Activated T-cell treated with anti-CD3 and anti-CD28 coated beads, Interleukin-2, amount 50 U/mL, for 4 hours (primary cell): ENCODE measurements at places on chromosomes 5 and 9. TPM values are rescaled to one million over a fixed set of nuclear protein-coding genes. Genes with fewer than 3 reads are reported as not detected.

GRCh38 chr5:148455185-148455584 lies 71.4 kb downstream of the FBXO38 start:
- no peak for DNase-seq

DNA sequence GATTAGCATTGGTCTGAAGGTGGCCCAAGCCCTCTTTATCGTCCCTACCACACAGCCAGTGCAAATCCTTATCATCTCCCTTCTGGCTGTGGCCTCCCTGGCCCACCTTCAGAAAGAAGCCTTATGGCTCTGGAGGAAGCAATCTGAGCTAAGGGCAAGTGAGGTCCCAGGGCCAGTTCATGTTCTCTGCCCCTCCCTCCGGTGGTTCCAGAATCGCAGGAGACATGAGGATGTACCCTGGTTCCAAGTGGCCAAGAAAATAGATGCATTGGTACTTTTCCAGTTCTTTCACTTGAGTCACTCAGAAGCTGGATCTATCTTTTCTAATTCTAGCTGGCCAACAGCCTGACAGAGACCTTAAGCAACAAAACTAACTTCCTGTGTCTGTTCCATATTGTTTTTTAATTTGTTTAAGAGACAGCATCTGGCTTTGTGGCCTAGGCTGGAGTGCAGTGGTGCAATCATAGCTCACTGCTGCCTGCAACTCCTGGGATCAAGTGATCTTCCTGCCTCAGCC lies 60.7 kb downstream of the LHFPL2 start:
- no peak for DNase-seq

DNA sequence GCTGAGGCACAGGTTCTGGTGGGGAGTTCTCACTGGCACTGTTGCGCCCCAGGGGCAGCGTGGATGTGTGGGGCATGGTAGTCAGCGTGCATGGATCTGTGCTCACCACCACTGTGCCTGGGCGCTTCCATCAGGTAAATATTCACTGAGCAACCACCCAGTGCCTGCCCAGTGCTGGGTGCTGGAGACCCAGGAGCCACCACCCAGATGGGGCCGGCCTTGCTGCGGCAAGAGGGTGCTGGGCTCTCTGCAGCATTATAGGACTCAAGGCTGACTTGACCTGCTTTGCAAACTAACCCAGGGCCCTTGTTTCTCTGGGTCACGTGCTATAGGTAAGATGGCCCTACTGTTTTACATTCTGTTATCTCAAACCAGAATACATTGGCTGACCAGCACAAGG lies 60.5 kb downstream of the DAP start:
- DNase-seq: no peak

GRCh38 chr5:72284559-72285423 lies 35.2 kb downstream of the MRPS27 start:
- DNase-seq: no peak

GRCh38 chr5:57841676-57842363 lies 359.2 kb upstream of the ACTBL2 start:
- DNase-seq: no peak

- peak; percentile 41 for DNase-seq
Measured at GRCh38 chr9:113590991-113591898, 127.7 kb downstream of the RGS3 start.

DNA sequence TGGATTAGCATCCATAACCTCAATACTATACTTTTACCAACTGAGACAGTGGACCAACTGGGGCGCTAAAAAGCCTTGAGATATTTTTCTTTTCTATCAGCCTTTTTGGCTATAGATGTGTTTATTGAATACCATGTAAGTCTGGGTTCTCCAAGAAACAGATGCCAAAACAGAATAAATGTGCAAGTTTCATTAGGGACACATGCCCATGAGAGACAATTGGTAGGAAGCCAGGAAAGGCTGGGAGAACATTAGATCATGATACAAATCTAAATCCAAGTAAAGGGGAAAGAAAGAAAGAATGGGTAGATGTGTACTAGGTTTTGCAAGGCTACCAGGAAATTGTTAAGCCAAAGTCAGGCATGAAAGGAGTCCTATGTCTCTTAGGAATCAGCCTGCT lies 152.5 kb downstream of the KCTD16 start:
- no peak for DNase-seq

GRCh38 chr9:86097510-86098224 lies 1.7 kb downstream of the GOLM1 start:
- DNase-seq: no peak

DNA sequence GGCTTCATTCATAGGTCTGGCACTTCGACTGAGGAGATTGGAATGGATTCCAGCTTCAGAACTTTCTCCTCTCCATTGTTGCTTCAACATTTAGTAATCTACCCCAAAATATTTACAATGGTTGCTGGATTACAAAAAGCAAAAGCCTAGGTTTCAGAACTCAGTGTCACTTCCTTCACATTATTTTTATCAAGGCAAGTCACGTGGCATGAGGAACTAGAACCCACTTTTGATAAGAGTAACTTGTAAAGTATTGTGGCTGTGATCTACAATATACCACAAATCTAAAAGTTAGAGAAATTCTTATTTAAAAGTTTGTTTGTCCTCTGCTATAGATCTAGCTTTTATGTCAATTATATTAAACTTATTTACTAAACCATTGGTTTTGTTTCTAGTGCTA lies 39.7 kb upstream of the ANKDD1B start:
- DNase-seq: no peak

DNA sequence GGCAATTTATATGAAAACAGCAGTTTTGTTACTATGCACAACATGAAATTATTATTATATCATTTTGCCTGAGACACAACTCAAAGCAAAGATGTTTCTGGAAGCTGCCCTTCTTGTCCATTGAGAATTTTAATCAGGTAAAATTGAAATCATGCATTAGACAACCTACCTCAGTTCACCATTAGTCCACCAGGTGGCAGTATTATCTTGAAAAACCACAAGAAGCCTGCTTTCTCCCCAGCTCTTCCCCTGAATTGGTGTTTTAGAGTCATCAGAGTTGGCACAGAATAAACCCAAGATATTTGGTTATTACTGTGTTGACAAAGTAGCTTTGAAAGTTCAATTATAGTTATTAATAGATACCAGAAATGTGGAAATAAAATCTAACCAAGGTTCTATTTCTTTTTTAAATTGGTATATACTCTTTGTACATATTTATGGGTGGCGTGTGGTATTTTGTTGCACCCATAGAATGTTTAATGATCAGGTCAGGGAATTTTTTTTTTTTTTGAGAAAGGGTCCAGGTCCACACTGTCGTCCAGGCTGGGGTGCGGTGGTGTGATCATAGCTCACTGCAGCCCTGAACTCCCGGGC lies 25.7 kb downstream of the UTP15 start:
- peak; percentile 19 for DNase-seq

The FYB1 gene
- total RNA-seq: 33.4 TPM

The PCDHAC2 gene
- total RNA-seq: not detected

The SAXO1 gene
- not detected for total RNA-seq

The IFNK gene
- total RNA-seq: not detected

The TMEM232 gene
- 0.29 TPM for total RNA-seq

The BTNL8 gene
- not detected for total RNA-seq

The LRRC19 gene
- total RNA-seq: not detected
